ENCODE measurements at places on chromosomes 11 and 22.

- no peak for DNase-seq
Measured at GRCh38 chr11:16759857-16760508, 21.5 kb downstream of the C11orf58 start.

- DNase-seq: no peak
Measured at GRCh38 chr11:126871792-126872191, 128.8 kb downstream of the KIRREL3 start.

DNA sequence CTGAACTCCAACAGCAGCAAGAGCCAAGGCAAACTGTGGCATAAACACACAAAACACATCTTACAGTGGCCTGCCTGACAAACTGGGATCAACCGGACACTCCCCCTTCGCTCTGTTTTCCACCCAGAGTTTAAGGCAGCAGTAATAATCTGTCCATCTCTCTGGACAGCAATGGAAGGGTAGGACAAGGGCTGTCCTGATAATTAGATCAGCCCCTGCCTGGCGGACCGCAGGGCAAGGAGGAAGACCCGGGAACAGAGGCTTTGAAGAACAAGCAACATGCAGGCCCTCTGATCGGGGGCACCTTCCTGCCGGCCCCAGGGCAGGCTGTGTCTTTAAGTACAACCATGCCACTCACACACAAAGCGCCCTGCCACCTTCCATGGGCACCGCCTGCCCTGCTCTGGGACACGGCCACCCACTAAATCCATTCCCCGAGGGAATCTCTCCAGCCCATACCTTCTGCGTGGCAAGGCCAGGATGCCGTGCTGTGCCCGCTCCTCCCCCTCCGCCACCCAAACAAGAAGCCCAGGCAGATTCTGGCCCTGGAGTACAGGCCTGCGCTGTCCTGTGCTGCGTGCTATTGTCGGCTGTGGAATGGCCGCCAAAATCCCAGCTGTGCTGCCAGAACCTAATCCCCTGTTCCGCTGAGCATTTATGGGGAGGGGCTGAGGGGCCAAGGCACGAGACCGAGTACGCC, 38.8 kb downstream of the NUMA1 start:
- DNase-seq: peak; percentile 89

- peak; percentile 86 for DNase-seq
Measured at GRCh38 chr11:114131461-114131864, 72.0 kb downstream of the ZBTB16 start.

- DNase-seq: no peak
Measured at GRCh38 chr11:61728940-61729219, 23.6 kb upstream of the MYRF start.

GRCh38 chr22:22789233-22789921, 98.2 kb upstream of the IGLL5 start:
- DNase-seq: no peak

GRCh38 chr22:45422237-45422983, 8.9 kb downstream of the RIBC2 start:
- DNase-seq: no peak

GRCh38 chr11:83449338-83449913, 163.3 kb upstream of the CCDC90B start:
- DNase-seq: no peak

DNA sequence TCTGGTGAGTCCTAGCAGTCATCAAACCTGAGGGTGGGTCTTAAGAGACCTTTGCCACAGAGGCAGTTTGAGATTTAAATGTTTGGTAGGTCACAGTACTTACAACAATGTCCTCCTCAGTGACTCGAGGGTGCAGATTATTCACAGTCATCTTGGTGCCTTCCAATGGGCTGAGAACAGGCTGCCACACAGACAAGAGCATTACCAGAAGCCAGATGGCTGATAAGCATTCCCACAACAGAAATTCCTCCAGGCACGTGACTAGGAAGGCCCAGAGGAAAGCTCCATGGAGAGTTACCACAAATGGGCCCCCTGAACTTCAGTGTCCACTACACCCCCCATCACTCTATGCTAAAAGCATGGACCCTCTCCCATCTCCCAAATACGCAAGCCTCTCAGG, 19.2 kb downstream of the POLDIP3 start:
- DNase-seq: no peak

- DNase-seq: no peak
Measured at GRCh38 chr11:16049611-16050010, 306.7 kb downstream of the SOX6 start.

DNA sequence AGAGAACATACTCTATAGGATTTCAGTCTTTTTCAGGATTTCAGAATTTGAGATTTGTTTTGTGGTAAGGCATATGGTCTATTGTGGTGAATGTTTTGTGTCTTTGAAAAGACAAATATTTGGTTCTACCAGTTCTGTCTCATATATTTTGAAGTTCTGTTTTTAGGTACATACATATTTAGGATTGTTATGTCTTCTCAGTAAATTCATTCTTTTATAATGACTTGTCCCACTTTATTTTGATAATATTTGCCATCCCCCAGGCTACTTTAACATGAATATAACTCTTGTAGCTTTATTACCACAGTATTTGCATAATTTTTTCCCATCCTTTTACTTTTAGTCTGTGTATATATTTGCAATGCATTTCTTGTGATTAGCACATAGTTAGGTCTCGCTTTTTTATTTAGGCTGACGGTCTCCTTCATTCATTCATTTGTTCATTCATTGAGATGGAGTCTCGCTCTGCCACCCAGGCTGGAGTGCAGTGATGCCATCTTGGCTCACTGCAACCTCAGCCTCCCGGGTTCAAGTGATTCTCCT, 32.1 kb downstream of the MTMR3 start:
- no peak for DNase-seq

DNA sequence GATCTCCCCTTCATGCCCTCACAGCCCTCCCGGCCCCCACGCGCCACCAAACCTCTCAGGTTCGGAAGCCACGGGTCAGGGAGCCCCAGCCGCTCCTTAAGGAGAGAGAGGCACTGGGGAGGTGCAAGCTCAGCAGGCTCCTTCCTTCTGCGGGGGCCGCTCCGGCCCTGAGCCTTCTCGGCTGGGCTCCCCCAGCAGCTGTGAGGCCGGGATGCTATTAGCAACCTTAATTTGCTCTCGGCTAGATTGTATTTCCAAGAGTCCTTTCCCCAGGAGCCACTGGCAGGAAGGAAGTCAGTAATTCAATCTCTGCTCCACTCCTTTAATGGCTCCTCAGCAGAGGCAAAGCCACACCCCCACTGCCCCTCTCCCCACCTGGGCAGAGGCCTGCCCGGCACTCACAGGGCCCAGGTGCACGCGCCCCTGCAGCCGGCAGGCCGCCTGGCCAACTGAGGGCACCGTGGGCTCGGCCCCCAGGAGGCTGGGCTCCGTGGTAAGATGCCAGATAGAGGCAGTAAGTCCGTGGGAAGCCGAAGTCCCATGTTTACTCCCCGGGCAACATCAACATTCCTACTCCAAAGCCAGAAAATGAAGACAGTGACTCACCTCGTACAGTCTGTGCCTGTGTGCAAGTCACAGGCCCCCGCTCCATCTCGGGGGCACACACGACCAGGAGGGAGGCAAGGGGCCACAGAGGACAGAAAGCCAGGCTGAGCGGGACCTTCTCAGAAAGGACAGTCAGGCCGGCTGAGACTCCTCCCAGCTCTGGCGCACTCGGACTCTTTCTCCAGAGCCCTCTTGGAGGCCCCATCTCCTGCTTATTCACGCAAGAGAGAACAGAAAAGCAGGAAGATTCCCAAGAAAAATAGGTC, 5.2 kb downstream of the IGSF9B start:
- no peak for DNase-seq

DNA sequence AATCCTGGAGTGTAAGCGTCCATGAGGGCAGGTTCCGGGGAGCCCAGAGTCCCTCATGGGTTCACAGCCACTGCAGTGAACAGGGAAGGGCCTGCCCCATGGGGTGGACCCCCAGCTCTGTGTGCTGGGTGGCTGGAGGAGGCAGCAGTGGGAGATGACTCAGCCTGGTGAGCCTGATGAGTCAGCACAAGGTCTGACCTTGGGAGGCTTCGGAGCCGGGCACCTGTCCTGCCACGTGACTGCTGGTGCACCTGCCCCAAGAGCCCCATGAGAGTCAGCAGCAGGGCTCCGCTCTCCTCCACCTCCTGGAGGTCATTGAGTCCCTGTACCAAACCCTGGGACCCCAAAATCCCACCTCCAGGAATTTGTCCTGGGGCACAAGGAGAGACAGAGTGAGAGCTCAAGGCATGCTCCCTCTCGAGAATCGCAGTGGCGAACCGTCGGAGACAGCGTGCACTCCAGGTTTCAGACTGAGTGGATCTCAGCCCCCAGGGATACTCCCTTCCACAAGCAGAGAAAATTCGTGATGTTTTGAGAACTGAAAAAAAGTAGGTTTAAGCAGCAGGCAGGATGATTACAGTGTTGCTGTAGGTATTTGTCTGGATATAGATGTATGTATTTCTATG, 1221.7 kb downstream of the BRD1 start:
- DNase-seq: no peak

DNA sequence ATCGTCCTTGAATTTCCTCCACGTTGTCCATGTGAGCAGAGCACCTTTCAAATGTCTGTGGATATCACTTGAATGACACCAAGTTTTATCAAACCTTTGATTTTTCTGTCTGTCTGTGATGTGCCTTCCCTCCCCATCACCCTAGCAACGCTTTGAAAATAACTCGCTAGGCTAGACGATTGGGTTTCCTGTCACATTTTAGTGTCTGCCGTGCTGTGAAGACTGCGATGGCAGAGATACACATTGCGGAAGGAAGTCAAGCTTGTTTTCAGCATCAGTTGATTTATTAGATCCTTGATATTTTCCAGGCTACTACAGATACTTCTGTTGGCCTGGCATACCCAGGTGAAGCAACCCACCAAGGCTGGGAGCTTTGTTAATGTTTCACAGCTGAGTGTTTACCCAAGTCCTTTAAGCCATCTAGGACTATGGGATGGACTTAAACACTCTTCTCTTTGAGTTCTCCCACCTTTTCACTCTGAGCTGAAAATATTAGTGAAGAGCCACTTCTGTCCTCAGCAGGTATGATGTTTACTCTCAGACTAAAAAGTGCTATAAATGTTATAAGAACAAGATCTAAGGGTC, 93.6 kb upstream of the CD44 start:
- no peak for DNase-seq

- DNase-seq: no peak
Measured at GRCh38 chr22:22346401-22347107, 102.0 kb downstream of the VPREB1 start.

DNA sequence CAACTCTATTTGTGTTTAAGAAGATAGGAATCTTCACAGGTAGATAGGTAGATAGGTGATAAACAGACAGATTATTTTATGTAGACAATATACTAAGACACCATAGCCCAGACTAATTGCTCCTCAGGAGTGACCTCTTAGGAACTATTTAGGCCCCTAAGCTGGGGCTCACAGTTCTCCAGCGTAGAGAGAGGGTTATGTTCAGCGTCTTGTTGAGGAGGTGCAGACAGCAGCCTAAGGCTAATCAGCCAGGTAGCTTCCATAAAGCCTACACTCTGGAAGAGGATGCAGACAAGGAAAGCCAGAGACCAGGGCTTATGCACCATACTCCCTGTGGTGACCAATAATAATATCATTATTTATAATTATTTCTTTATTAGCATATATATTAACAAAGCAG, 705.2 kb downstream of the LRRC4C start:
- no peak for DNase-seq

DNA sequence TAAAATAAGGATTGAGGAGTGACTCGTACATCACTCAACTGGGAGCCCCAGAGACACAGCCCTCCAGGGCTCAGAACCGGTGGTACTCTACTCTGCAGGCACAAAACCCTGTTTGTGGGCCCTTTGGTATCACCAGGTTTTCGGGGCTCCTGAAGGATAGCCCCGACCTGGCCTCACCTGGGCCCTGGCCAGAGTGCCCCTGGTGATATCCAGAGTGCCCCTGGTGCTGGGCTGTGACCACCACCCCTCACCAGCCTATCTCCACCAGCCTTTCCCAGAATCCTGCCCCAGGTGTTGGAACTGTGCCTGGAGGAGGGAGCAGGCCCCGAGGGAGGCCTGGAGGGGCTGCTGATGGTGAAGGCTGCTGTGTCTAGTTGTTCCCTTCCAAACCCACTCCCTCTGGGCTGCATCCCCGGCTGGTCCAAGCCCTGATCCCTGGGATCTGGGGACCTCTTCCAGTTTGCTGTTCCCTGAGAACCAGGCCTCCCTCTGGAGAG, 2.2 kb upstream of the GGT5 start:
- DNase-seq: no peak

DNA sequence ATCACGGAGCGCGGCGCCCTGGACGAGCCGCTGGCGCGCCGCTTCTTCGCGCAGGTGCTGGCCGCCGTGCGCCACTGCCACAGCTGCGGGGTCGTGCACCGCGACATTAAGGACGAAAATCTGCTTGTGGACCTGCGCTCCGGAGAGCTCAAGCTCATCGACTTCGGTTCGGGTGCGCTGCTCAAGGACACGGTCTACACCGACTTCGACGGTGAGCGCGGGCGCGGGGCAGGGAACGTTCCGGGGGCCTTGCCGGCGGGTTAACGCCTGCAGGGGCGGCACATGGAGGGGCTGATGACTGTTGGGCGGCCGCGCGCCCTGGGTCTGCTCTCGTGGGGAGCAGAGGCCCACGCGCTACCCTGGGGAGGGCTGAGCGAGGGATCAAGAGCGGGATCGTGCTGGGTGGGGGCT, 1.0 kb downstream of the PIM3 start:
- no peak for DNase-seq

- no peak for DNase-seq
Measured at GRCh38 chr22:32828150-32828549, 26.6 kb downstream of the TIMP3 start.

GRCh38 chr22:32791056-32791455, 10.4 kb upstream of the TIMP3 start:
- DNase-seq: no peak

- DNase-seq: no peak
Measured at GRCh38 chr11:19368726-19369375, 128.1 kb upstream of the E2F8 start.

DNA sequence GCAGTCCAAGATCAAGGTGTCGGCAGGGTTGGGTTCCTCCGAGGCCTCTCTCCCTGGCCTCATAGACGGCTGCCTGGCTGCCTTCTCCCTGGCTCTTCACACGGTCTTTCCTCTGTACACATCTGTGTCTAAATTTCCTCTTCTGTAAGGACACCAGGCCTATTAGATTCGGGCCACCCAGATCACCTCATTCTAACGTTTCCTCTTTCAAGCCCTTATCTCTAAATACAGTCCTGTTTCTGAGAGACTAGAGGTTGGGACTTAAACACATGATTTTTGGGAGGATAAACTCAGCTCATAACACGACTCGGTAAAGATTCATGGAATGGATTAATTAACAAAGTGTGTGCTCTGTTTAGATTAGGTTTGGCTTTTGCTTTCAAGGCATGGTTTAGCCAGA, 136.0 kb upstream of the SORL1-AS1 start:
- no peak for DNase-seq

DNA sequence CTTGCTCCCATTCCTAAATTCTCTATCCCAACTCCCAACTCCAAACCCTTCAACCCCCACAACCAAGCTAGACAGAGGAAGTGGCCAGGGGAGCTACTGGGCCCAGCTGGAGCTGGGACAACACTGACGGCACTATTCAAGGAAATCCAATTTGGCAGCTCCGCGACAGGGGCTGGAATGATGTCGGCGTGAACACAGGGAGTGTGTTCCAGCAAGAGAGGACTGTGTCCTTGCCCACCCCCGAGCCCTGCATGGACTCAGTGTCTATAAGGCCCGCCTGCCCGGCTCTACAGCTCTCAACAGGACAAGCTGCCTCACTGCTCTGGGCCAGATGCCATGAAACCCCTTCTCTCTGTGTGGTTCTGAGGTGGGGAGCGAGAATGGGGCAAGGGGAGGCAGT, 11.3 kb downstream of the PCSK7 start:
- DNase-seq: peak; percentile 70

GRCh38 chr11:78652843-78653239, 78.2 kb upstream of the NARS2 start:
- no peak for DNase-seq

- no peak for DNase-seq
Measured at GRCh38 chr11:24635588-24636290, 138.9 kb downstream of the LUZP2 start.

GRCh38 chr11:75558939-75559843, 2.9 kb upstream of the SERPINH1 start:
- no peak for DNase-seq

All from globus pallidus (tissue), 1 donor.